ENCODE measurements at places on chromosomes 4 and X. TPM values are rescaled to one million over a fixed set of nuclear protein-coding genes. Genes with fewer than 3 reads are reported as not detected.

The GLUD2 gene
- total RNA-seq: 1.9 TPM

The DTHD1 gene
- 0.19 TPM for total RNA-seq

- no peak for DNase-seq
These were observed 216.6 kb upstream of the SLC7A11 start for GRCh38 chr4:138458751-138459150.

DNA sequence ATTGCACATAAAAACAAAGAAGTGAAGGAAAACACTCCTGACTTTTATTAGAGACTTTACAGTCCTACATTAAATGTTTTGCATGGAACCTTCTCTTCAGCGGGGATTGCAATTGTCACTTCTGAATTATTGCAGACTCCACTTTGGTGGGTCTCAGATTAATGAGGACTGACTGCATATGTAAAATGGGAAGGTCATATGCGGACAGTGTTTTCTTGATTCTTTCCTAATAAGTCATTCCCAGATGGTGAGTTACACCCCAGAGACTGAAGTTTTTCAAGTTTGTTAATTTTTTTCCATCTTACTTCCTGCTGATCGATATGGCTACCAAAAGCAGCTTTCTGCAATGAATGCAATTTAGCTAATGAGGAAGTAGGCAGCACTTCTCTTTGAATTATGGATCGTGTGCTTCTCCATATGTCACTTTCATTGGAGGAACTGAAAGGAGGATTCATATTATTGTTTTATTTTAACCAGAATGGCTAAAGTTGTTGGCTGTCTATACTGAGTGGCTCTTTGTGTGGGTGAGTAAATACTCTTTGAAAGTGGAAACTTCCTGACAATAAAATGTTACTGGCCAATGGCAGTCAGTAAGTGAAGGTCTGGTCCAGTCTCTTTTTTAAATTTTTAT is 119.3 kb upstream of the CLNK start:
- no peak for DNase-seq

- DNase-seq: no peak
These were observed 1.2 kb upstream of the LETM1 start for GRCh38 chr4:1856943-1857699.

- no peak for DNase-seq
These were observed 375.1 kb downstream of the FAT4 start for GRCh38 chr4:125689805-125690204.

DNA sequence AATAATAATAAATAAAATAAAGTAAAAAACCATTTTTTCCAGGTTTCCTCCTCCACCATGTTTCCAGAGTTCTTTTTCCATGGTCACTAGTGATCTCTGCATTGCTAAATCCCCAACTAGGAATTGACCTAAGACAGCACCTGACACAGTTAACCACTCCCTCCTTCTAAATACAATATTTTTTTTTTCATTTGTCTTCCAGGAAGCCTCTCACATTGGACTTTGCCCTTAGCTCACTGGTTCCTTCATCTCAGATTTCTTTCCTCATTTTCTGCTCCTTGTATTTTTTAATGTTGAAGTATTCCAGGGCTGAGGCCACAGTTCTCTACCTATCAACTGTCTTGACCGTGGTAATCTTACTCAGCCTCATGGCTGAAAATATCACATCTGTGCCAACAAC is 187.3 kb upstream of the FAM241A start:
- no peak for DNase-seq

DNA sequence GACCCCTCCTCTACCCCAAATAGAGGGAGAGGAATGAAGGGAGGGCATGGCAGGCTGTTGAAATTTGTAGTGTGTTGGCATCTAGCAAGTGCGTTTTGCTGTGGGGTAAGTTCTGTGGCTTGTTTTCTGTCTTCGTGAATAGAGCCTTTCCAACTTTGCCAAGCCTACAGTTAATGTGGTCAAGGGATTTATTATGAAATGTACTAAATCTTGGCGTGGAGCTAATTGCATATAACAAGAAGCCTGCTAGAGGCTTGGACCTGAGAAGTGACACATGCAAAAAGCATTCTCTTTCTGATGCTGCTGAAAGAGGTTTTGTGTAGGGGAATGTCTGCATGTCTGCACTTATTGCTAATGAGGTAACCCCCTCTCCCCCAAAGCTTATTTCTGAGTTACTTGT is 132.2 kb downstream of the BMPR1B start:
- no peak for DNase-seq

Measured in activated T-cell treated with anti-CD3 and anti-CD28 coated beads, Interleukin-2, amount 50 U/mL, for 4 hours (primary cell).